Fibroblast of skin of scalp (primary cell): ENCODE measurements at places on chromosomes 5 and 9.

GRCh38 chr9:128026773-128027541 lies 40.2 kb downstream of the NAIF1 start:
- no peak for DNase-seq

GRCh38 chr9:132780230-132781007 lies 97.7 kb downstream of the AK8 start:
- DNase-seq = no peak

DNA sequence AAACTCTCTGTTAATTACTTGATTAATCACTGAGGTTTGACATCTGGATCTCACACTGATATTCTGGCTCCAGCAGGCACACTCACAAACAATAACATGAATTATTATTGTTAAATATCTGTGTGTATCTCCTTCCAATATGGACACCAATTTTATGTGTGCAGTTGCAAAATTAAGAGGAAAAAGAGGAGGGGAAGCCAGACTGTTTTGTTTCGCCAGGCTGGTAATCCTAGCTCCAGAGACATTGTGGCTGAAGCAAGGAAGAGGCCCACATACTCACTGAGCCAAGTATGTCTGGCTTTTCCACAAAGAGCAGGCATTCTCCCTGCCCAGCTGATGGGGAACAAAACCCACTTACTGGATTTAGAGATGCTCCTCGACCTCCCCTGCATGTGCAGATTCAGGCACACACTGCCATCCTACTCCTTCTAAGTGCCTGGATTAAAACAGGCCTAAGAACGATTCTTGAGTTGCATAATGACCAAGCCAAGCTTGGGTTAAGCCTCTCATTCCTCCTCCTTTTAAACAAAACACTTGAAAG lies 181.9 kb downstream of the ESM1 start:
- peak; percentile 30 for DNase-seq

DNA sequence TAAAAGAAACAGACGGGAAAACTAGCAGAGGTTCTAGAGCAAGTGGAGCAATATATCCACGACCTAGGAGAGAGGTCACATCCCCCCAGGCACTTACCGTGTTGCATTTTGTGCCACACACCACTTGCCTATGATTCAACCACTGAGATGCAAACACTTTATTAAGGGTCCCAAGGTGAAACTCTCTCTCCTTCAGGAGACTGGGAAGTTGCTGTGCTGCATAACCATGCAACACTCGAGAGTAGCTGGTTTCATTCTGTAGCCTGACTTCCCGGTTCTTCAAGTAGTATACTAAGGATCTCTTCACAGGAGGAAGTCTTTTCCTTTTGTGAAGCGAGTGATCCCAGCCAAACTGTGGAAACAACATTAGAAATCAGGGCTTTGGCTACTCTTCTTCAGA lies 1.6 kb downstream of the DCAF12 start:
- DNase-seq = no peak

- no peak for DNase-seq
These were observed 24.2 kb downstream of the CSNK1A1 start for GRCh38 chr5:149526845-149527590.

GRCh38 chr5:125659316-125660023 lies 763.7 kb upstream of the GRAMD2B start:
- peak; percentile 21 for DNase-seq

DNA sequence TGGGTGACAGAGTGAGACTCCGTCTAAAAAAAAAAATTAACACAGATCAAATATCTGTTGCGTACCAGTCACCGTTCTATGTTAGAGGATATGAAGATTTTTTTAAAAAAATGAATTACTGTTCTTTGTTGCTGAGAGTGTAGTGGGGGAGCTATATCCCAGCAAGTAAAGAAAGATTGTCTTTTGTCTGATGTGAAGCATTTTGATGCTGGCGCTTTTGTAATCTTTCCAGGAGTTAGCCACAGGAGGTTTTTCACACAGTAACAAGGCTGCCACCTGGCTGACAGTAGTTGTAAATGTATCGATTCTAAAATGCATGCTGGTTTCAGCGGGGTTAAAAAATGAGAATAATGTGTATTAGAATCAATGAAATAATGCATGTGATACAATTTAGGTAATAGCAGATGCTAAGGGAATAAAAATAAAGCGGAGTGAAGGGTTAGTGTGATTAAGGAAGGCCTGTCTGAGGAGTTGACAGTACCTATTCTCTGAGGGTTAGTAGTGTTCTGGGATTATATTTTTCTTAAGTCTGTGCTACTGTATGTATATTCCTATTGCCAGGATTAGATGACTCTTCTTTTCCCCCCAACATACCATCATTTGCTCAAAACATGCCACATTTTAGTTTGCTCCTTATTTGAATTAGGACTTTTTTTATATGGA lies 3.4 kb downstream of the LMNB1 start:
- peak; percentile 78 for DNase-seq

DNA sequence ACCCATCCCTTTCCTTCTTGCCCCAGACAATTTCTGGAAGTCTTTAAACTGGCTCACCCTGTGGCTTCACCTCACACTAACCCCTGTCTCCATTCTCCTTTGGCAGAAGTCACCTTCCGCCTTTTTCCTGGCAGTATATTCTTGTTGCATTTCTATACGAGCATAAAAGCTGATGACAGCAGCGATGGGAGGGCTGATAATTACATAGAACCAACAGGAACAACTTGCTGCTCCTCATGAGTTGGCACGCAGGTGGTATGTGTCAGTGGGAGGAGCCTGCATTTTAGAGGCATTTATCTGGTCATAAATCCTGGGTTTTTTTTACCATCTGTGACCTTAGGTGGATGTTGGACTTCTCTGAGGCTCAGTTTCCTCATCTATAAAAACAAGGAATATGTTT lies 61.4 kb upstream of the CKMT2 start:
- DNase-seq = no peak
